ENCODE measurements at places on chromosomes 11 and 22. TPM values are rescaled to one million over a fixed set of nuclear protein-coding genes. Genes with fewer than 3 reads are reported as not detected.
A peak's percentile ranks its signal among the peaks of the same experiment; 100 is the strongest.

DNA sequence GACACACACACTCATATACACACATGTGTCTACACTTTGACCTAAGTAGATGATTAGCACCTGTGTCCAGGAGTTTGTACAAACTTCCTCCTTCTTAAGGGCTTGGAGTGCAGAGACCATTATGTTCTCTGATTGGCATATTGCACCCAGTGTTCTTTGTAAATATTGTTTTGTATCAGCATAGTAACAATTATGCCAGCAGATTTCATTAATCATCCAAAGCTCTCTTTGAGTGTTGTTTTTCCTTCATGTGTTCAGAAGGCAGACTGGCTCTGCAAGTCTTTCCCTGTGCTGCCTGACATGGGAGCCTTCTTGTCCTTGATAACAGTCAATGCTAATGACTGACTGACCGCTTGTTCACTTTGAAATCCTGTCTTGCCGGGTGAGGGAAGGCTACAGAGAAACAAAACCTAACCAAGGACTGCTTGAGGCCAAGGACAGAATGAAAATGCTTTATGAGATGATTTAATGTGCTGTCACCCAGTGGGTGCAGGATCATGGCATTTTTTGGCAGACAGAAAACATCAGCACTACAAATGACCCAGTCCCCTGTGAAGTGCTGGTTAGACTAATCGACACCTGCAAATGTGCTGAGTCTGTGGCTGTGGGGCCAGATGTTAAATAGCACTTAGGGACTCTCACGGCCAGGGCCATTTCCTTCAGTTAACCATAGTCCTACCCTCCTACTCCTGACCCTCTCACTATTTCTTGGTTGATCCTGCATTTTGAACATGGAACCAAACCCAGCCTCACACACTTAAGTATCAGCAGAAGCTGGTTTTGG lies 6.6 kb upstream of the BARX2 start:
- no peak for DNase-seq

DNA sequence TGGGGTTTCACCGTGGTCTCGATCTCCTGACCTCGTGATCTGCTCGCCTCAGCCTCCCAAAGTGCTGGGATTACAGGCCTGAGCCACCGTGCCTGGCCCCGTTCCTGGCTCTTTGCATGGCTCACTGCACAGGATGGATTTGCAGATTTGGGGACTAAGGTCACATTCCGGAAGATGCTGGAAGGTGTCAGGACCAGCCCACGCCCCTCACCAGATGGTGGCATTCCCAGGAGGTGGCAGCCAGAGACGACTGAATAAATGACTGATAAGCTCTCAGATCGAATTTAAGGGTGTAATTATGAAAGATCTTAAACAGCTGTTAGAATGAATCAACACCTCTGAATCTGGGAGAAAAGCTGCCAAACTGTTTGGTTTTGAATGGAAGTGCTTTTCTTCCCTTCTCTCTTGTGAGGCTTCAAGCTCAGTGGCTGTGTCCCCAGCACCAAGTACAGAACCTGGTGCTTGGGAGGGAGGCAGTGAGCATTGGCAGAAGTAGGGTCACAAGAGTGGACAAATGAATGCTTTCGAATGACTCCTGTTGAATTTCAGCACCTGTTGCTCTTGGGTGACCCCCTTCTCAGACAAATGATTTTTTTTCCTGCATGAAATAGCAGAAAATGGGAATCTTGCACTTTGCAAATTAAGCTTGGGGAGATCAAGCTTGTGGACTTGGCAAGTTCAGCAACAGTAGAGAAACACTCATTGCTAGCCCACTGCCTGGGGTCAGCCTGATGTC lies 69.6 kb downstream of the KIAA1671 start:
- no peak for DNase-seq

GRCh38 chr11:76124905-76125770 lies 81.2 kb downstream of the WNT11 start:
- DNase-seq: no peak

GRCh38 chr11:13772223-13773046 lies 104.0 kb downstream of the FAR1 start:
- DNase-seq: no peak

DNA sequence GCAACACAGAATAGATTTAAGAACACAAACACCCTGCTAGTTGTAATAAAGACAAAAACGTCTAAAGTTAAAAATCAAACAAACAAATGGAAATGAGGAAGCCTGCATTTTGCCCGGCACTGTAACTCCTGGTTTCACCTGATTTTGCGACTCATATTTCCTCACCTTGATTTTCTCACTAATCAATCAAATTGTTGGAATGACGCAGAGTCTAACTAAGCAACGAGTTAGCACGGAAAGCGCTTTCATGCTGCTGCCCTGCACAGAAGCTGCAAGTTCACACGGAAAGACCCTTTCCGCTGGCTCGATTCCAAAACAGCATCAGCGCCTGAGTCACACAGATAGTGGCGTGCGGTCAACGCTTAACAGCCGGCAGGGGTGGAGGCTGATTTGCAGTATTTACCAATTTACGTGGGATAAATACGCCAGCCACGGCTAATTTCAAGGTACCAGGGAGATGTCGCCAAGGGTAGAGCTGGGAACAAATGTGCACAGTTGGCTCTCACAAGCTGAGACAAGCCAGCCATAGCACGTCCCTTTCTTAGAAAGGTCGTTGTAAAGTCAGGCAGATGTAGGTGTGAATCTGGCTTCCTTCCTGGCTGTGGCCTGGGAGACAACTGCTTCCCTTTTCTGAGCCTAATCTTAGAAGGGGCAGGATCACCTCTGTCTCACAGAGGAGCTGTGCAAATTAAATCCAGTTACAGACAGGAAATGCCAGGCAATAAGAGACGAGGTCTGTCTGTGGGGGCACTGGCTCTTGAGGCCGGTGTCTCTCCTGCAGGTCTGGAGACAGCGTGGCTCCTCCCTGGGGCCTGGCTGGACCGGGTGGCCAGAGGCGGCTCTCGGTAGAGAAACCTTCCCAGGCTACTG lies 76.9 kb upstream of the TTLL12 start:
- peak; percentile 64 for DNase-seq

MS4A13 gene
- total RNA-seq: not detected

ANKK1 gene
- total RNA-seq: not detected

COMT gene
- total RNA-seq: 89.1 TPM
